ENCODE measurements at places on chromosomes 11 and 22.

DNA sequence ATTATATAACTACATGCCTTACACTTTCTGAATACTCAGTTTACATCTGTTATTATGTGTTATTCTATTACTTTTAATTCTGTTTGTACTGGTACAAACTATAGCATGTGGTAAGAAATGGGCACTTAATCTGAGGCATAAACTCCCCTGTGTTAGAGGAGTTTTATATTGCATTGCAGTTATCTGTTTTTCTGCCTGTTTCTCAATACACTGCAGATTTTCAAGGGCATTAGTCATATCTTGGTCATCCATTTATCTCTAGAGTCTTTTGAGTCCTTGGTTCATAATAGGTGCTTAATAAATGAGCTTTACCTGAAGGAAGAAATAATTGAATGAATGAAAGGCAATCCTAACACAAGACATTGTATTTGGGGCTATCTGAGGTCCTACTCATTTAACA is 182.9 kb upstream of the CTSC start:
- no peak for DNase-seq

GRCh38 chr22:19704355-19705015 is 9.8 kb upstream of the SEPTIN5 start:
- DNase-seq: no peak

GRCh38 chr11:111908639-111909305 is 2.8 kb downstream of the CRYAB start:
- DNase-seq: no peak

DNA sequence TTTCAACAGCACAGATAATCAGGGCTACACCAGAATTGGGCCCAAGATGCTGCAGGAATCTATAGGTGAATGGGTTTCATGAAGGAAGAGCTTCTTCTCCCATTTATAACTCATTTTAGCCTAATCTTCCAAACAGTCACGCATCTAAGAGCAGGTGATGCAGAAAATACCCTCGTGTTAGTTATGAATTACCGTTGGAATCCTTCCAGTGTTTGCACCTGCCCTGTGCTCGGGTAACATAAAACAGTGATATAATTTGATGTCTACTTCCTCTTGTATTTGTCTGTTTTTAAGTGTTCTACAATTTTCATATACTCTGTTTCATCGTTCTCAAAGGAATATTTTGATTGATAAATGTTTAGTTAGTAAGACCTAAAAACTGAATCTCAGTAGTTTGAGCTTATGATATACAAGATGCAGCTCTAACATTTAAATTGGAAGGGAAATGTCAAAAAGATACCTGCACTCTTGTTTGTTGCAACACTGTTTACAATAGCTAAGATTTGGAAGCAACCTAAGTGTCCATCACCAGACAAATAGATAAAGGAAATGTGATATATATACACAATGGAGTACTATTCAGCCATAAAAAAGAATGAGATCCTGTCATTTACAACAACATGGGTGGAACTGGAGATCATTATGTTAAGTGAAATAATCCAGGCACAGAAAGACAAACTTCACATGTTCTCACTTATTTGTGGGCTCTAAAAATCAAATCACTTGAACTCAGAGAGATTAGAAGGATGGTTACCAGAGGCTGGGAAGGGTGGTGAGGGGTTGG is 42.1 kb downstream of the PPARA start:
- no peak for DNase-seq

DNA sequence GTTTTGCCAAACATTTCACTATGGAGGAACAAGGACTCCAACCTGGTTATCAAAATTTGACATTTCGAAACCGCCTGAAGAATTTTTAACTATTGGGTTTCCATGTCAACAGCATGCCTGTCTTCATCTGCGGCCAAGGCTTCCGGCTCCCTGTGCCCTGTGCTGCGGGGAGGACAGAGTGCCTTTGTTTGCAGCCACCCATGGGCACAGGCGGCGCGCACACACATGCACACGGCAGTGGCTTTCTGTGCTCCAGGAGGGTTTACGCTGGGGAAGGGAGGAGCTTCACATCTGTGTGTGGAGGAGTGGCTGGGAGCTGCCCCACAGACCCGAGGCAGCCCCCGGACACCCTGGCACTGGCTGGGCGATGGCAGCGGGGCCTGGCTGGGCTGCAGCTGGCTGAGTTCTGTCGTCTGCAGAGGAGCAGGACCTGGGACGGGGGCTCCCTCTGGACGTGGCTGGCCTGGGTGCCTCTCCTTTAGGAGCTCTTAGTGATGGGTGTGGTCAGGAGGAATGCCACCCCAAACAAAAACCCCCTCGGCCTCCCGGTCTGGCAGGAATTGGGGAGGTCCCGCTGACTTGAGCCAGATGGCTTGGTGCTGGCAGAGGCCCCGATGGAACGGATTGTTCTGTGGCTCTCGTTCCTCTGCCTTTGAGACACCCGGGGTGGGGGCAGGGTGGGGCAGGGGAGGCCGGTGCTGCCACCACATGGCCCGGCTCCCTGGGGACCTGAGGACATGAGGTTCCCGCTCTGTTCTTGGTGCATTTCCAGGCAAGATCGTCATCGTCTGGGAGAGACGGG is 1290.9 kb downstream of the BRD1 start:
- no peak for DNase-seq

- DNase-seq: no peak
Measured at GRCh38 chr22:27181537-27181936, 524.1 kb downstream of the MIAT start.

GRCh38 chr11:43833657-43834073 is 47.0 kb upstream of the ALKBH3 start:
- DNase-seq: no peak

DNA sequence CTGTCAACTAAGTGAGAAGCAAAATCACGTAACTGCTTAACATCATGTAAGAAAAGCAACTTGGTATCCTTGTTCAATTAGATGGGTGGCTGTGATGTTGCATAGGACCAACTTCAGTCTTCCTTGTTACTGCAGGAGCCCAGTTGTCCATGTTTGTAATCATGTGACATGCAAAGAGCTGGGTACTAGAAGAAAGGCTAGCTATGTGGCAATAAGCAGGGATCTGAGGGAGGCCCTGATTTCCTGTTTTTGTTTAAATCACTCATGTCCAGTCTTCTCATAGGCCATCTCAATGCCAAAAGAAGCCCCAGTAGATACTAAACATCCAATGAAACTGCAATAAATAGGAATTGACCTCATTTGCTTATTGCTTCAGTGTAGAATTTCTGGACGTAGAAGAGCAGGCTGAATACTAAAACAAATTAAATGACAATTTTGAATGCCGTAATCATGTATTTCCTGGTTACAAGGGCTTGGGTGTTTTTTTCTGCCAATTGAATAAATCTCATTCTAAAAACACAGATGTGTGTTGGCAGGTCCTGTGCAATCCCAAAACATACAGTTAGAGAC is 140.8 kb upstream of the ARHGAP20 start:
- no peak for DNase-seq

GRCh38 chr22:38465673-38466490 is 2.0 kb upstream of the KDELR3 start:
- no peak for DNase-seq

DNA sequence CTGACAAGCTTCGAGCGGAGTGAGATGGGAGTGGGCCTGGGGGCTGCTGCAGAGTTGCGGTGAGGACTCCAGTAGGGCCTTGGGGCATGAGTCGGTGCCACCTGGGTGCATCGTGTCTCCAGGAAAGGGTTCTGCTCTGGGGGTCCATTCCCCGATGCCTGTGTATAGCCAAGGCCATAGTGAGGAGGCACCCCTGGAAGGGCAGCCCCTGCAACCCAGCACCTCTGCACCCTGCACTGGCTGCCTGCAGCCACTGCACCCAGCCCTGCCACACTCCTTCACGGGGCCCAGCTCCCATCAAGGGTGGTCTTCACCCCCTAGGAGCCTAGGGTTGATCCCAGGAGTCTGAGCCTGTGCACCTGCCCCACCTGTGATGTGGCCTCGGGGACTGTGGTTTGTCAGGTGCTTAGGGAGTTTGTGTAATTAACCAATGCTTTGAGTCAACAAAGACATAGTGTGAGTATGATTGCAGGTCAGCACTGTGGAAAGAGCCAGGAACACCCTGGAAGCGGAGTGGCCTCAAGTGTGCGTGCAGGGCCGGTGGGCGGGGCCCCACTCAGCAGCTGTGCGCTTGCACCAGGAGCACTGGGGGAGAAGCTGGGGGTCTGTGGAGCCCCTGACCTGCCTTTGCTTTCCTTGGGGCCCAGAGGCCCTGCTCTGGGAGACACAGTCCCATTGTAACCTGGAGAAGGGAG is 1299.3 kb downstream of the BRD1 start:
- DNase-seq: no peak

- DNase-seq: no peak
Measured at GRCh38 chr11:74707602-74708510, 23.4 kb downstream of the CHRDL2 start.

GRCh38 chr11:73995731-73996130 is 13.1 kb upstream of the UCP2 start:
- no peak for DNase-seq

- DNase-seq: no peak
Measured at GRCh38 chr11:76526878-76527277, 82.1 kb downstream of the EMSY start.

DNA sequence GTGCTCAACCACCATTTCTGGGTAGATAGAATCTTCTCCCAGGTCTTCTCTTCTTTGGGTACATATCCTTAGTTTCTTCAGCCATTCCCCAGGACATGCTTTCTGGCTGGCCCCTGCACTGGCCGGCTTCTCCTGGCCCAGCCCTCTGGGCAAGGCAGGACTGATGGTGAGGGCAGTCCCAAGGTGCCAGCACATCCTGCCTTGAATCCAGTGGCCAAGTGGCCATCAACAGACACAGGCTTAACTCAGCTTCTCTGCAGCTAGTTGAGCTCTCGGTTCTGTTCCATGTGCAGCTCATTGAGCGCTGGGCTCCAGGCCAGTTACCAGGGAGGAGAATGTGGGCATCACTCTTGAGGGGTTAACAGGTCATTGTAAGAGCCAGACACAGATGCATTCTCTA is 17.6 kb downstream of the SMIM38 start:
- no peak for DNase-seq

DNA sequence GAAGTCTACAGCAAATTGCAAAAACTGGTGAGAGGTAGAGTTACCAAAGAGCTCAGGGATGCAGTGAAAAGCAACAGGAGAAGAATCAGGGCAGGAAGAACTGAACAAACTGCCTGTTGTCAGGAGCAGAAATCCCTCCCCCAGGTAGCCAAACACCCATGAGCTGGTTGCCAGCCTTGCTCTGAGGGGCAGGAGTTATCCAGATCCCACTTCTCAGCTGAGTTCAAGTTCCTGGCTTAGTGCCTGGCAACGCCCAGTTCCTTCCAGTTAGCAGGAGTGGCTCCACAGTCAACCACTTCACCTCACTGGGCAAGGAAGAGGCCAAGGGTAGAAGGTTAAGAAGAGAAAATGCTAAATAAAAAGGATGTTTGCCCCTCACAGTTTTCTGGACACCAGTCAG is 1.9 kb upstream of the MPZL2 start:
- DNase-seq: no peak

- no peak for DNase-seq
Measured at GRCh38 chr11:109902764-109903433, 190.3 kb upstream of the ZC3H12C start.

DNA sequence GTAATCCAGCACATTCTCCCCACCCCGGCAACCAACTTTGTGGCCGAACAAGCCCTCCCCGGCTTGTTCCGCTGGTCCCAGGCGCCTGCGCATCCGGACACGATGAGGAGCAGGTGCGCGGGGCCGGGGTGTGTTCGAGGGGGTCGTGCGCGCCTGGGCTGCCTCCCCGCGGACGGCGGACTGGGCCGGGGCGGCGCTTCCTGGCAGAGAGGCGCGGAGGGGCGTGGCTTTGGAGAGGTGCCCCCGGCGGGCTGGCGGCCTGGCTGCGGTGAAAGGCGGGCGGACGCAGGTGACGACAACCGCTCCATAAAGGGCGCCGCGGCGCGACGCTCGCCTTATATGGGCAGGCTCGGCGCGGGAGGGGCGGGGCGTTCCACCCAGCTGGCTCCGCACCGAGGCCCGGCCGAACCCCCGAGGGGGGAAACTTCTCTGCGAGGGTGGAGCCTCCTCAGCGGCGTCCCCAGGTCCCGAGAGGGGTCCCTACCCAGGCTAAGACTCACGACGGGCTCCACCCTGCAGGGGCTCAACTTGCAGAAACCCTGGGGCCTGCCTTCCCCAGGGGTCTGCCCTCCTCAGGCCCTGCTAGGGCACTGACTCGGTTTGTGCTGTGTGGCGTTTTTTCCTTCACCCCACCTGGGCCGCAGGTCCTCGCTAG is 26.4 kb downstream of the TXN2 start:
- DNase-seq: peak; percentile 94

DNA sequence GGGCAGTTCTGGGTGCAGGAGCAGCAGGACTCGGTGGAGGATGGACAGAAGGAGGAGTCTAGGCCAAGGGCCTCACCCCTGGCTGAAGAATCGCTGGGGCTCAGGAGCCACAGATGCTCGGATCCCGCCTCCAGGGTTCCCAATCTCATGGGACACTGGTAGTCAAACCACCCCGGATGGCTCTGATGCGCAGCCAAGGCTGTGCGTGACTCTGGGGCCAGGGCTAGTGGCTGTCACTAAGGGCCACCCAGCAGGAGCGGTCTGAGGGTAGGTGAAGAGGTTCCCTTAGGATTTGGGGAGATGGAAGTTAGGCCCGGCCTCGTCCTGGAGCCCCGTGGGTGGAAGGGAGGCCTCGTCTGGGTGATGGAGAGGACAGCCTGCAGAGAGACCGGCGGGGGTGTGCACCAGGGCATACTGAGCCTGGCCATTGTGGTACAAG is 300.6 kb downstream of the TBC1D22A start:
- DNase-seq: no peak

GRCh38 chr11:103228807-103229206 is 119.6 kb downstream of the DYNC2H1 start:
- DNase-seq: no peak

DNA sequence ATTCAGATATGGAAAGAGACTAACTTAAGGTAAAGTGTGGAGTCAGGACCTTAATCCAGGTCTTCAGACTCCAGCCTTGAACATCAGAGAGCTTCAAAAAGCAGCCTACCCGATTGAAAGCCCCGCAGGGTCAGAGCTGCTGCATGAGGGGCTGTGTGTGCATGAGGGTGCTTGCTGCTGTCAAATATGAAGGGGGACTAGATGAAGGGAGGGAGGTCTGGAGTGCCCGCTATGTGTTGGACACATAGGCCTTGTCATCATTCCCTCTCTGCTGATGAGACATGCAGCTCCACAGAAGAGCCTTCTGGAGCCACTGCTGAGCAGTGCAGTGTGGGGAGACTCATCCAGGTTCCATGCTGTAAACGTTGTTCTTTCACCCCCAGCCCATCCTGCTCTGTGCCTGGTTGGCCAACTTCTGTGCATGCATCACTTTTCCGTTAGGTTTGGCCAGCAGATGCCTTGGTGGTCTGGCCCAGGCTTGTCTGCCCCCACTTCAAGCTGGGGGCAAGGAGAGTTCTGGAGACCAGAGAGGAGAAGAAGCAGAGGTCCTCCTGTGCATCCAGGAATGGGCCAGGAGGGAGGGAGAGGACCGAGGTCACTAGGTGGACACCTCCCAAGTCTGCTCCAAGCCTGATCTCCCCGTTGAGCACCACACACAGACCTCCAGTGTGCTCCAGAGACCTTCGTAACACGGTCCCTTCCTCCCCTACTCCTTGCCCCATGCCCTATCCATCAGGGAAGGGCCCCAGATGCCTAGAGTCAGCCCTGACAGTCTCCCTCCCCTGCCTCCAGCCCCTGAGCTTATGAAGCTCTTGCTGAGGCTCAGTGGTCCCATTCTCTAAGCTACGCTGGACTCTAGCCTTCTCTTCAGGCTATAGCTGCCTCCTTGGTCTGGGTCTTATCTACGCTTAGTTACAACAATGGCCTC is 32.0 kb downstream of the LRRC32 start:
- DNase-seq: peak; percentile 0
